ENCODE measurements at places on chromosomes 1 and 21.

- DNase-seq = no peak
These were observed 14.4 kb downstream of the KIRREL1 start for GRCh38 chr1:158007667-158008386.

DNA sequence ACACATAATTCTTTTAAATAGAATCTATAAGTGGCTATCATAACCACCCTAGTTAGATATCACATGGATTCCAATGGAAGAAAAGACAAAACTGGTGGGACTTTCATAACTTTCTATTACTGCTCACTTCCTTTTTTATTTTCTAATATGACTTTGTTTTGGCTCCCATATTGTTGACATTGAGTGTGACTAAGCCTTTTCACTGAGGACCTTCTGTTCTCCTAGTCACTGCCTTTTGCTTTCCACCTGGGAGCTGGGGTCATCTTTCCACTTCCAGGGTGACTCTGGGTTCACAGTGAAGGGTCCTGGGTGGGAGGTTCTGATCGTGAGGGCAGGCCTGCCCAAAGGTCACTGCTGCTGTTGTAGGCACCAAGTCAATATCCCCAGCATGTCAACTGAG, 275.8 kb downstream of the TGFB2 start:
- DNase-seq = peak; percentile 16

DNA sequence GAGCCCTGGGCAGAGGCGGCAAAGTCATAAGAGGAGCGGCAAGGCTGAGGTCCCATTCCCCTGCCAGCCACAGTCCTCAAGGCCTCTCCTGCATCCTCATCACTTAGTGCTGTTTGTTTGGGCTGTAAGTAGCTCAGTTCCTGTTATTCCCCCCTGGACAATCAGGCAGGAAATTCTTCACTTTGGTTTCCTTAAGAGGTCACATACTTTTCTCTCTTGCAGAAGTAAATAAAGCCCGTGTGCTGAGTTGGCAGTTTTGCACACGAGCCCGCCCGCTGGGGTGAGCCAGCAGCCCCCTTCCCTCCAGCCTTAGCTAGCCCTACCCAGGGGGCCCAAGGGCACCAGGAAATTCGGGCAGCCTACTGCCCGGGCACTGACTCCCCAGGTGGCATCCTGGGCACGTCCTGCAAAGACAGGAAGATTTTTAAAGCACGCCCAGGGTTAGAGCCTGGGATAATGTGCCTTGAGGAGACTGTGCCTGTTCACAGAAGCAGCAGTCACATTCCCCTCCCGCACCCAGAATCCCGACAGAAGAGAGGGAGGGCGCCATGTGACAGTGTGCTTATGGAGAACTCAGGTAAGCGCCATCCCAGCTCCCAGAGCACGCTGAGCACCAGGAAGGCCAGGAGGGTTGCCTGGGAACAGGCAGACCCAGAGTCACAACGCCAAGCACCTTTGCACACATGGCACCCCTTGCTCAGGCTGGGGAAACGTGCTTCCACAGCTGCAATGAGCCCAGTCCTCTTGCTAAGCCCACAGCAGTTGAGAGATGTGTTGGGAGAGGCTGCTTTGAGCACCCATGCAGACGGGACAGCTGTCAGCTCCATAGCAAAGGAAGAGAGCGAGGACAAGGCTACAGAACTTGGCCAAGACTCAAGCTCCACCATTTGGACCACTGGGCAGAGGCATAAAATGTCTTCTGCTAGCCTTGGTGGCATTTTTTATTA, 144.5 kb upstream of the TMEM51 start:
- DNase-seq = peak; percentile 58

DNA sequence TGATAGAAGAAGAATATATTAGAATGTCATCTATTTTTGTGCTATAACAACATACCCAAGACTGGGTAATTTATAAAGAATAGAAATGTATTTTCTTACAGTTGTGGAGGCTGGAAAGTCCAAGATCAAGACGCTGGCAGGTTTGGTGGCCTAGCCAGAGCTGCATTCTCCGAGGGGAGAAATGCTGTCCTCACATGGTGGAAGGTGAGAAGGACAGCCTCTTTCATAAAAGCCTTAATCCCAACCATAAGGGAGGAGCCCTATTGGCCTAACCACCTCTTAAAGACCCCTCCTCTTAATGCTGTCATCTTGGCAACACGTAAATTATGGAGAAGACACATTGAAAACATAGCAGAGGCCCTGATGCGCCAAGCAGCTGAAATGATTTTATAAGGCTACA, 60.1 kb upstream of the KAZN start:
- no peak for DNase-seq

DNA sequence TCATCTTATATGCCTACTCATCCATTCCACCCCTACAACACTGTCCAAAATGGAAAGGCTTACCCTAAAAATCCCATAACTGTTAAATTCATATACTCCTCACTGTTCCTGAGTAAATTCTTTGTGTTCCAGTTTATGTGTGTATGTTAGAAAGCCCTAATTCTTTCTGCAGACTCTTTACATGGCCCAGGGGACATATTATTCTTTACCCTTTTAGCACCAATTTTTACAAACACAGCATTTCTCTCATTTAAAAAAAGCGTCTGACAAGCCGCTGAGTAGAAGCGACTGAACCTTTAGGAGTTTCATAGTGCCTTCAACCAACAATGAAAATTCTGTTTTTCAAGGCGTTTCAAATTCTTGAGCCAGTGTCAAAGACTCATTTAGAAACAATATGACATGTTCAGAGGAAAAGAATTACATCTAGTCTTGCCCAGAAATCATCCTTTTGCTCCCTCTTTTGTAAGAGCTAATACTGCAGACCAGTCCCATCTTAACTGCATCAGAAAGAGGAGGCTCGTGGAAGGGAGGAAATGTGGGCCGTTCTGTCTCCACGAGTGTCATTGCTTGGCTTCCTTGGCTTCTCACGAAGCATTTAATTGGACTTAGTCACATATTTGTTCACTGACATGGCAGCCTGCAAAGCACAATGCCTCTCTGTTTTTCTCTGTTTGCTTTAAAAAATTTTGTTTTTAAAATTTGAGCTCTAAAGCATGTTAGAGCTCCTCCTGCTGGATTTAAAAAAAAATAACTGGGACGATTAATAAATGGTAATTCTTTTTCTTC, 21.3 kb upstream of the C1orf105 start:
- DNase-seq = peak; percentile 97

DNA sequence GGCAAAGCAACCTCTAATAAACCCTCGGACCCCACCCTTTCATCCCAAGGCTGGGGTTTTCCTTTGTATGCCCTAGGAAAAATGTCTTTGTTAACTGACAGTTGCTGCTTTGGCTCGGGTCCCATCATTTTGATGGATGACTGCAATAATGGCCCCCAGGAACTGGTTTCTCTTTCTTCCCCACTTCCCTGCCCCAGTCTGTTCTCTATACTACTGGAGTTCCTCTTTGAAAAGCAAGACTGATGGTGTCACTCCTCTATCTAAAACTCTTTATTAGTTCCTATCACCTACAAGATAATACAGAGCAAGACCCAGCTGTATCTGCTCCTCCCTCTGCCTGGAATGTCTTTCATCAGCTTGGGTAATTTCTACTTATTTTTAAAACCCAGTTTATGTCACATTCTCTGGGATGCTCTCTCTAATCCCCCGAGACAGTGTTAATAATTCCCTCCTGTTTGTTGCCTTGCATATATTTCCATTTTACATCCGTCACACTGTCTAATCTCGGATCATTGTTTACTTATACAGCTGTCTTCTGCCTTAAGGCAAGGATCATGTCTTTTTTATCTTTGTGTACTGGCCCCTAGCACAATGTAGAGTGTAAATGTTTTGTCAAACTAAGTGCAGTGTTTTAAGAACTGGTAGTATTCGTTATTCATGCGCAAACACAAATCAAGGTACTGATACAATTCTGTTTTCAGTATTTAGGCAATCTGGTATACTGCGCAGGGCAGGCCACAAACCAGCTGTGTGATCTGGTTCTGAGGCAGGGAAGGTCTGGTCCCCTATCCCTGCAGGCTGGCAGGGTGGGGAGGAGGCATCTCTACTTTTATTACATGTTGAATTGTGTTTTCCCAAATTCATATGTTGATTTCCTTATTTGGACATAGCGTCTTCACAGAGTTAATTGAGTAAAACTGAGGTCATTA, 16.1 kb downstream of the SLAMF1 start:
- DNase-seq = no peak

DNA sequence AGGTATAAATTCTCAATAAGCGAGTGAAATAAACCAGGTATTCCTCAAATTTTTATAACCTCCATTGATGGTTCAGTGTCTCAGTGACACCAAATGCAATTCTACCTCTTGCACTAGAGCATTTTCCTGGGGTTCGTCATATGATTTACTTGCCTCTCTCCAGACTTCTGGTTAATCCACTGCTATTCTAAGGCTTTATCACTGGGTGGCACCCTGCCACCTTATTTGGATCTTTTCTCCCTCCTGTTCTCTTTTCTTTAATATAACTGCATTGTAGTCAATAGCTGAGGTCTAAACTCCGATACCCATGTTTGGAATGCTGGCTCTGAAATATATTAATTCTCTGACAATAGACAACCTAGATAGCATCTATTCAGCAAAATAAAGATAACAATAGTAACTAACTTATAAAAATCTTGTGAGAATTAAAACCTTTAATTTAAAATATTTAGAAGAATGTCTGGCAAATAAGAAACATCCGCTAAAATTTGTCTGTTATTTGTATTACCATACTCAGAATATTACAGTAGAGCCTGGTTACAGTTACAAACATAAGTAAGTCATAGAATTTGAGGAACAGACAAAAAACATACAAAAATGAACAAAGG, 436.4 kb downstream of the PLA2G4A start:
- DNase-seq = peak; percentile 59

DNA sequence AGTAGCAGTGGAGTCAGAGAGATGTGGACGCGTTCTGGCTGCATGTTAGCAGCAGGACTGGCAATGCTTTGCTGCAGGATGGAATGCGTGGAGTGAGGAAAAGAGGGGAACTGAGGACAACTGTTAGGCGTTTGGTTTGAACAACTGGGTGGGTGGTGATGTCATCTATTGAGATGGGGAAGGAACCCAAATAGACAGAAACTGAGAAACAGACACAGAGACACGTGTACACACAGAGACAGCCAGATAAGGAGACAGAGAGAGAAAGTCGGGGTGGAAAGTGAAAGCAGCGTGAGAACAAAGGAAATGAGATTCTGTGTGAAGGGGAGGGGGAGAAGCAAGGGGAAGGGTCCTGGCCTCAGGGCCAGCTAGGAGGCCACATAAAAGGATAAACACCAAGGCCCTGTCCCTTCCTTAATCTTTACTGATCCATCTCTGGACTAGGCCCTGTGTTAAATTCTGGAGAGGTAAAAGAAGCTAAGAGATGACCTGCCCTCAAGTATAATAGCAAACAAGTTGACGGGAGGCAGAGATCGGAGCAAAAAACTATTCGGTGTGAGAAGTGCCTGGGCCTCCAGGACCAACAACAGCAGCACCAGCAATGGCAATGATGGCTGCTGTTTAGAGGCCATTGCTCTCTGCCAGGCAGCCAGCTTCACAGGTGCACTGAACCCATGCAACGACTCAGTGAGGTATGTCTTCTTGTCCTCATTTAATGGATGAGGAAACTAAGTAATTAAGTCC, 31.6 kb downstream of the VWA5B1 start:
- peak; percentile 8 for DNase-seq

DNA sequence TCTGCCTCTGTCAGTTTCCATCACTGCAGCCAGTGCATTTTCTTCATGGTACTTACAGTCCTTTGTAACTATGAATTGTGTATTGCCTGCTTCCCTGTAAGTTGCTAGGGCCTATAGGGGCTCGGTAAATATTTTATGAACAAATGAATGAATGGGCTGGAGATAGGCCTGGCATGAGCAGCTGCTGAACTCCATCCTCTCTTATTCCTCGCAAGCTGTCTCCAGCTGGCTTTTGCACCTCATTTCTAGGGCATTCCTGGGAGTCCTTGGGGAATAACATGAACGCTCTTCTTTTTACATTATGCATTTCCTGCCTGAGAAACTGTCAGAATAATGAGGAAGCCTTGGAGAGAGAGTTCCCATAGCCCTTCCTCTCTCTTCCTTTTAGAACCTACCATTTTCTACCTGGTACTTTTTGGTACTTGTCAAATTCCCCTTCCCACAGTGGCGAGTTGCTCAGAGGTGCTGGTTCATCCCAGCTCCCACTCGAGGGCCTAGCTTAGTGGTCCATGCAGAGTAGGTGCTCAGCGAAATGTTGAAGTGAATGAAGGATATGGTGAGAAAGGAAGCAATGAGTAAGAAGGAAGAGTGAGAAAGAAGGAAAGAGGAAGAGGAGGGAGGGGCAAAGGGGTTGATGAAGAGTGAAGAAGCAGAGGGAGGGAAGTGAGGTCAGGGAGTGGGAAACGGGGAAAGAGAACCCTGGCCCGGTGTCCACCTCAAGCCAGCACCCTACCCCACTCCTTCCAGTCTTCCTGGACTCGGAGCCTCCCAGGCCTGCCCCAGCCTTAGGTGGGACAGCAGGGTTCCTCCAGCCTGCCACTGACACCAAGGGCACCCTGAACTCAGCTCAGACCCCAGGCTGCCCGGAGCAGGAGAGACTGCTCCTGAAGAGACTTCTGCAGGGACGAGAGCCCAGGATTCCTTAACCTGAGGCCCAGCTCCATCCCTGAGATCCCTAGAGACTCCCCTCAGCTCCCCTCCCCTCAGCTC, 29.6 kb downstream of the KCNC4 start:
- DNase-seq = peak; percentile 46

DNA sequence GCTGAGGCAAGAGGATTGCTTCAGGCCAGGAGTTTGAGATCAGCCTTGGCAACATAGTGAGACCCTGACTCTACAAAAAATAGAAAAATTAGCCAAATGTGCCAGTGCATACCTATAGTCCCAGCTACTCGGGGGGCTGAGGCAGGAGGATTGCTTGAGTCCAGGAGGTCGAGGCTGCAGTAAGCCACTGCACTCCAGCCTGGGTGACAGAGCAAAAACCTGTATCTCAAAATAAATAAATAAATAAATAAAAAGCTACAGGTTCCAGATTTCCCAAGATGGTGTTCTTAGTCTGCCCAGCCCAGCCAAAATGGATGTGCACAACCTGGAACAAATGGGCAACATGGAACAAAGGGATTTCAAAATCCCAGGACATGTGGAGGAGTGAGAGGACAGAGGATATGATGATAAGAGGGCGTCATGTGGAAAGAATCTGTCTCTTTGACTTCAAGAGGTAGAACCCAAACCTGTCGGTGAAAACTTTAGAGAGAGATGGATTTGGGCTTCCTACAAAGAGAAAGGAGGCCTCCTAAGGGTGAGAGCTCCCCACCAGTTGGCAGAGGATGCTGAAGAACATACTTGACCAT, 3.2 kb downstream of the EDARADD start:
- peak; percentile 14 for DNase-seq

GRCh38 chr1:238690415-238690814, 696.0 kb upstream of the CHRM3 start:
- DNase-seq = peak; percentile 49

GRCh38 chr1:113674591-113674990, 84.7 kb downstream of the PHTF1 start:
- DNase-seq = no peak

- peak; percentile 37 for DNase-seq
These were observed 9.0 kb downstream of the HCRTR1 start for GRCh38 chr1:31626223-31627207.

- DNase-seq = no peak
These were observed 324.2 kb downstream of the SEC16B start for GRCh38 chr1:177645491-177646190.

GRCh38 chr1:7013833-7014639, 228.8 kb downstream of the CAMTA1 start:
- no peak for DNase-seq

Measured in fibroblast of pulmonary artery (primary cell).